ENCODE measurements at places on chromosomes 4 and X.

- DNase-seq: peak; percentile 48
These were observed 403 bp downstream of the SGCB start for GRCh38 chr4:52037689-52038102.

GRCh38 chr4:142861351-142861750, 15.2 kb upstream of the INPP4B start:
- no peak for DNase-seq

GRCh38 chrX:150698981-150699380, 5.8 kb downstream of the MTMR1 start:
- DNase-seq: no peak

DNA sequence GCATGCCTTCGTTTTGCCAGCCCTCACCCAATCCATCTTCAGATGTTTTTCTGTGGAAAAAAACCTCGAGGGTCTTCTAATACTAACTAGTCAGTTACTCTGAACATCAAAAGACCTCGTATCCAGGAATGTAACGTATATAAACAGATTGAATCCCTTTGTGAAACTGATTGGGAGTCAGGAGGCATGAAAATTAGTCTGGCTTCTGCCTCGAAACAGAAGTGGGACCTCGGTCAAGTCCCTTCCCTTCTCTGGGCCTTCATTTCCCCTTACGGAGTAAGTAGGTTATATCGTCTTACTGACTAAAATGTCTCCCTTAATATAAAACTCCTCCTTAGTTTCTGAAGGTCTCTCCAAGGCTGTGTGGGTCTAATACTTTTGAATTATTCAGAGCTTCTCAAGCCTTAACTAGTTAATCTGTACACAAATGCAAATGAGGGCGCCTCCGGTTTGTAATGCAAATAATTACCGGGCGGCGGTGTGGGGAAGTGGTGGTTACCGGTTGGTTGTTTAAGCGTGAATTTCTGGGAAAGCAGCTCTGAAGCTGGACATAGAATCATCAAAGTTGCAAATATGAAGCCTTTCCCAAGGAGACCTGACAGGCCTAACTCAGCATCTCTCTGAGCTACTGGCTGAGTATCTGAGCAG, 11.4 kb upstream of the NKRF start:
- DNase-seq: no peak

GRCh38 chr4:184447664-184448063, 26.7 kb downstream of the IRF2 start:
- DNase-seq: no peak

GRCh38 chrX:68941385-68941952, 112.6 kb downstream of the EFNB1 start:
- no peak for DNase-seq

- DNase-seq: peak; percentile 69
These were observed 79.7 kb downstream of the GRIA3 start for GRCh38 chrX:123263747-123264146.

DNA sequence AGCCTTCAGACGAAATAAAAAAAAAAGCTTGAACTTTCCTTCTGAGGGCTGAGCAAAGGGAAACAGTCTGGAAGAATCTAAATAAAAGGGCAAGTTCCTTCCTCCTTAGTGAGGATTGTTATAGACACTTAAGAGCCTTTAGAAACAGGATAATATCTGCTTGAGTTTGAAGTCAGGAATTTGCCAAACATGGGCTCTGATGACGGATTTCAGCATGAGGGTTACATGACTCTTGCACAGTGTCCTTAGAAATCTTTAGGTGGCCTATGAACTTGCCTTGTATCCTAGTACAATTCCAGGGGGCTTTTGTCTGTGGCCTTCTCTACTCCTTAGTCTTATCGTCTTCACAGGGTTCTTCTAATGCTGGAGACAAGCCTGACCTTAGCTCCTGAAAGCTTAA, 94.1 kb downstream of the RLIM start:
- no peak for DNase-seq

- DNase-seq: no peak
These were observed 562.7 kb downstream of the TRIML1 start for GRCh38 chr4:188701952-188702351.

DNA sequence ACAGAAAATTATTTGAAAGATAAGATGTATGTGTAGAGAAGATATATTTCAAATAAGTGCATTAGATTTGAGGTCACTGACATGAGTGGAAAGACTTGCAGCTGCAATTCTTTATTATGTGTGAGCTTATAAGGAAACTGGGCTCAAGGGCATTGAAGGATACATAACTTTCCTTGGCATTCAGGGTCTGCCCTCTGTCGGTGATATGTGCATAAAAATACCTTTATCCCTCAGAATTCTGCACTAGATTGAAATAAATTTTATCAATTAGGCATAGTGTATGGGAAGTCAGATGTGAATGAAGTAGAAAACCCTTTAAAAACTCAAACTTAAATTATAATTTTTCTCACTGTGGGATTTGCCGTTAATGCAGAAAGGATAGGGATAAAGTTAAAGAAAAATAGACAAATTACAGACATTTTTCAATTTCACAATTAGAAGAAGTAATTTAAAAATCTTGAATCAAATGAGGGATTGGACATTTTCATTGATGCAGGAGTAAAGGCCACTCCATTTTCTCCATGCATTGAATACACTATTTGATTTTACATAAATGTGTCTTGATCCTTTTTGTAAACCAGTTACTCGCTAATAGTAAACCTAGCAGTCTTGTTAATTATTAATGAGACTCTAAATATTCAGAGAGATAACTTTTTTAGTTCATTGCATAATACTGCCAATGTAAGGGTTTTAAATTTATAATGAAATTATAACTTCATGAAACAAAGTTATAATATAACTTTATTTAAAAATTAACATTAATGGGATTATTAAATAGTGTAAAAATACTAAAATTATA, 21.0 kb upstream of the ETNPPL start:
- no peak for DNase-seq

DNA sequence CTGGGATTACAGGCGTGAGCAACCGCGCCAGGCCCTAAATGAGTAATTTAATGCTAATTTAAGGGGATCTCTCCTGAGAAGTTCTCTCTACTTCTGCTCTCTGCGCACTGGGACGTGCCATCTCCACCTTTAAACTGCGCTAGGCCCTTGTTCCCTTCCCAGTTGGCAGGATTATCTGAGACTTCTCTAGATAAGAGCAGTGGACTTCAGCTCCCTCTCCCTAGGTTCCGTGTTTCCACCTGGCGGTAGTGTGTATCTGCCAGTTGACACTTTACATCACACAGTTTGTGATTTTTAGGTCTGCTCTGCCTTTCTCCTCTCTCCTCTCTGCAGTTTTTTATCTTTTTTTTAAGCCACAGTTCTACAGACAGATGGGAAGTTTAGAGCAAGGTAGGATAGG, 40.2 kb downstream of the ARHGAP10 start:
- no peak for DNase-seq

DNA sequence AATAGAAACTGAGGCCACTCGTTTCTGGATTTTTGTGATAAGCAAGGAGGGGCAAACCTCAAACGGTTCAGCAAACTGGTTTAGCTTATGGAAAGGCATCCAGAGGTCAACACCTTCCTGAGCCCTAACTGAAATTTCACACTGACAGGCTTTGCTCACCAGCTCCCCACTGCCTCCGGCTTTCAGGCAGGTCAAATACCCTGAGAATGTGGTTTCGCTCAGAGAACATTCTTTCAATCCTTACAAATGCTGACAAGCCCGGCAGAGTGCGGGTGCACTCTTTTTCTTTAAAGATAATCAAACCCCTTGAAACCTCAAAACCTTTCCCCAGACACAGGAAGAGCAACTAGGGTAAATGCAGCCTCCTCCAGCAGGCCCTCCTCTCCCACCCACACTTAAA, 41.5 kb downstream of the CD40LG start:
- no peak for DNase-seq

- no peak for DNase-seq
These were observed 602.1 kb downstream of the RAB28 start for GRCh38 chr4:12881945-12882584.

DNA sequence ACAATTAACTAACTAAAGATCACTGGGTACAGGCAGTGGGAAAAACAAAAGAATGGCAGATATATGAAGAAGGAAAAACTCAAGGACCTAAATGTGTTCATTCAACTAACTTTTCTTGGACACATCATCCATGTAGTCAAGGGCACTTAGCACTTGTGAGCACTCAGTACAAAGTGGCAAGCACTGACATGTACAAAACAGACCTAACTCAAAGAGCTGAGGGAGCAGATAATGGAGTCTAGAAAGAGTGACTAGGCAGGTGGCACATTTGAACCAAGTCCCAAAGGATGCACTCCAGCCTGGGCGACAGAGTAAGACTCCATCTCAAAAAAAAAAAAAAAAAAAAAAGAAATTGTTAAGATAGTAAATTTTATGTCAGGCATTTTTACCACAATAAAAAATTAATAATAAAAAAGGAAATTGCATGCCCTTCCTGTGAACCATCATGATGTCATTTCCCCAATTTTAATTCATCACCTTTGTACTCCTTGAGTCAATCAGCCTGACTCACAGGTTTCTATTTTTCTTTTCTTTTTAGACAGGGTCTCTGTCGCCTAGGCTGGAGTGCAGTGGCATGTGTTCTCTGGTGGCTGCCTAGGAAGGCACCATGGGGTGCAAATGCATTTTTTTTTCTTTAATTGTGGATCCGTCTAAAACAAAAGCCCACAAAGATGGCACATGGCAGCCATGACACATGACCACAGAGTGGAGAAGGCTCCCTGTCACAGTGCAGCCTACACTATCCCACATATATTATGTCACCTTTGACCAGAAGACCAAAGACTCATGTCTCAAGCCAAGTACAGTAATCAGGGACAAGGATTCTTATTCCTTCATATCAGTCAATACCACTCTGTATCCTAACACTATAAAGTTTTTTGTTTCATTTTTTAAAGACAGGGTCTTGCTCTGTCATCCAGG, 91.9 kb downstream of the CHST7 start:
- no peak for DNase-seq

DNA sequence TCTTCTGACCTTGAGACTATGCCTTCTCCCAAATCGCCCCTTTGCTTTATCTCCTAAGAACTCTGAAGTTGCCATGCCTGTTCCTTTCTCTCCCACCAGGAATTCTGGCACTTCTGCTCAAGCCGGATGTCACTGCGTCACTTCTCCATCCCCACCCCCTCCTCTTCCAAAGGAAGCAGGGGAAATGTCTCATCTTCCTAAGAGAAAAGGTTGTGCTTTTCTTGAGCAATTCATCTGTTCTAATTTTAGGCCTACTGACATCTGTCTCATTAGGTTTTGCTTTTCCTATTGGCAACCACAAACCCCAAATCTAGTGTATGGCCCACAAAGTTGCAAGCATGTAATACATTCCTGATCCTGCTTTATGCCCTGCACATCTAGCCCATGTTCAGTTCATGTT, 163.1 kb upstream of the PLAC1 start:
- no peak for DNase-seq

DNA sequence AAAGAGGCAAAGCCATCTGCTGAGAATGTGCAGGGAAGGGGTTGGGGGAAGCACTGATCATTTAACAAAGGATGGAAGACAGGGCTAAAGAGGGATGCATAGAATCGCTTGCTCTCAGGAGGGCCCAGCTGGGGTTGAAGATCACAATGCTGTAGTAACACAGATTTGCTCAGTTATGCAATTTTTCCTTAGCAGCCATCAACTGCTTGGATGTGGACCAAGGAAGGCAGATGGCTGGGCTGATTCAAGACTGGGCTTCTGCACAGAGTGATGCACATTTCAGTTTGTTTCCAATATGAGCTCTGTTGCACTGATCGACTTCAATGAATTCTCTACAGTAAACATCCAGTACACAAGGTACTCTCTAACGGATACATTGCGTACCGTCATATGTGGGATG, 127.8 kb upstream of the TBL1X start:
- DNase-seq: peak; percentile 18

GRCh38 chr4:84782517-84782916, 184.0 kb downstream of the WDFY3 start:
- DNase-seq: no peak

- DNase-seq: no peak
These were observed 51.7 kb downstream of the SHROOM3 start for GRCh38 chr4:76486588-76487276.

DNA sequence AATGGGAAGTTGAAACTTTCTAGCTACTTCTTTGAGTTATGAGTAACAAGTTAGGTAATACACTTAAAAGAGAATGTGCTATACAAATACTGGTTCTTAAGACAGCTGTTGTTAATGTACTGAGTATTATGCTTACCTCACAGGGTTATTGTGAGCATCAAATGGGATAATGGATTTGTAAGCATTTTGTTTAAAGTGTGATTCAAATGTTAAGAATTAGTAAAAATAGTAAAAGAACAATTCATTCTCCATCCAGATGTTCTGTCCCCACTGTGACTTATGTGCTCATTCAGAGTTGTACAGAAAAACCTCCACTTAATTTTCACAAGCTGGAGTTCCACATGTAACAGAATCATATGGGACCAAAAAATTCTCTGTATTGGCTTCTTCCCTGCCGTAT, 63.6 kb downstream of the AR start:
- DNase-seq: no peak

- no peak for DNase-seq
These were observed 36.7 kb downstream of the DHRSX start for GRCh38 chrX:2463973-2464676.

- no peak for DNase-seq
These were observed 113.4 kb downstream of the ZAR1 start for GRCh38 chr4:48603366-48604003.

GRCh38 chr4:82423245-82424054, 6.8 kb downstream of the HNRNPDL start:
- DNase-seq: no peak

DNA sequence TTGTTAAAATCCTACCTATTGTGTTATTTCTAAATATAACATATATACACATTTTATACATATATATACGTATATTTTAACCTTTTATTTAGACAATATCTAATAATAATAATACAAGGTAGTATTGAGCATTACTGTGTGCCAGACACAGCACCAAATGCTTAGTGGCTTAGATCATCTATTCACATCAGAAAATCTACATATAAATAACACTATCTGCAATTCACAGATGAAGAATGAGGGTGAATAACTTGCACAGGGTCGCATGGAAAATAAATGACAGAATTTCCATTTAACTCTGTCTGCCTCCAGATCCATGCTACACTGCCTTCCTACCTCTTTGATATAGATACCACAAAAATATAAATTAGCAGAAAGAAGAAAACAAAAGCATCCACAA, 37.7 kb downstream of the SHROOM4 start:
- no peak for DNase-seq

DNA sequence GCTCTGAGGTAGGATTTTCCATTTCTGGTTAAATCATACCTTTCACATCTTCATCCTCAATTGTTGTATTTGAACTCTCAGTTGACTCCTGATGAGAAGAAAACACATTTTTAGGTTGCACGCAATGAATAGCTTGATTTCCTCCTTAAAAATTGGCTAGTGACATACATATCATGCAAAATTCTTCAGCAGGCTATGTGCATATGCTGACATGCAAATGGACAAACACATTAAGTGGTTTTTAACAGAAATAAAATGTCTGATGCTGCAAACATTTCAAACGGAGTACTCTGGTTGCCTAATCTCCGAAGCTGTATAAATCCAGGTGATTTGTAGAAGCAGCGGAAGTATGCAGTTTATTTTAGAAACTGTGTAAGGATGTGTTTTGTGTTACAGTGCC, 261.1 kb downstream of the CAMK2D start:
- no peak for DNase-seq

- DNase-seq: no peak
These were observed 43.0 kb upstream of the FRG1 start for GRCh38 chr4:189897667-189898066.

- no peak for DNase-seq
These were observed 1511.0 kb upstream of the ADGRL3 start for GRCh38 chr4:59689149-59689548.

GRCh38 chrX:48711162-48711928, 14.8 kb downstream of the SUV39H1 start:
- no peak for DNase-seq
